Smooth muscle cell of the pulmonary artery (primary cell): ENCODE measurements at places on chromosomes 5 and 9. TPM values are rescaled to one million over a fixed set of nuclear protein-coding genes. Genes with fewer than 3 reads are reported as not detected.

The ARHGEF37 gene
- 3.6 and 7.1 TPM in 2 replicates for total RNA-seq

The TEX48 gene
- total RNA-seq: not detected in 2 replicates

The LCN15 gene
- total RNA-seq: not detected in 2 replicates

The CER1 gene
- total RNA-seq: not detected in 2 replicates

The SAXO1 gene
- total RNA-seq: under 0.01 TPM in 1 of 2 replicates, not detected in the other

The EQTN gene
- not detected in 2 replicates for total RNA-seq

The TOR4A gene
- total RNA-seq: 19.7 and 47.4 TPM in 2 replicates

The PRR16 gene
- total RNA-seq: 7.7 and 8.5 TPM in 2 replicates

The PLPPR1 gene
- total RNA-seq: not detected in 2 replicates

The SMIM33 gene
- total RNA-seq: not detected in 2 replicates

The C9orf152 gene
- not detected in 2 replicates for total RNA-seq

The NDFIP1 gene
- 90.1 and 112 TPM in 2 replicates for total RNA-seq

The CA9 gene
- total RNA-seq: 10.0 and 181 TPM in 2 replicates

The SPRY4 gene
- 13.2 and 14.6 TPM in 2 replicates for total RNA-seq

The GABRG2 gene
- not detected in 2 replicates for total RNA-seq

The LURAP1L gene
- total RNA-seq: 16.7 and 25.4 TPM in 2 replicates

The FAM81B gene
- not detected in 2 replicates for total RNA-seq

The IL9 gene
- total RNA-seq: not detected in 2 replicates

The MEIKIN gene
- total RNA-seq: not detected in 2 replicates

The RASGRF2 gene
- total RNA-seq: 1.2 and 15.0 TPM in 2 replicates

The ITK gene
- total RNA-seq: not detected in 2 replicates

The HDAC3 gene
- total RNA-seq: 53.8 and 57.5 TPM in 2 replicates

The DRD1 gene
- 0.33 and 1.2 TPM in 2 replicates for total RNA-seq

The CAMK2A gene
- total RNA-seq: 0.10 and 0.46 TPM in 2 replicates

The EIF4E1B gene
- total RNA-seq: not detected in 2 replicates

The PCDHA6 gene
- total RNA-seq: 0.76 and 0.91 TPM in 2 replicates

The PTPA gene
- total RNA-seq: 137 and 202 TPM in 2 replicates
